ENCODE measurements at places on chromosomes 6 and 20. TPM values are rescaled to one million over a fixed set of nuclear protein-coding genes. Genes with fewer than 3 reads are reported as not detected.

DEF6 gene
- 0.86 TPM for total RNA-seq

PAX1 gene
- not detected for total RNA-seq

FNDC11 gene
- 0.26 TPM for total RNA-seq

FOXC1 gene
- total RNA-seq, result 88.4 TPM

RARS2 gene
- total RNA-seq, result 57.9 TPM

FAM217A gene
- not detected for total RNA-seq

CASS4 gene
- 0.11 TPM for total RNA-seq

ADGRB3 gene
- 0.13 TPM for total RNA-seq

SYCP2 gene
- 2.7 TPM for total RNA-seq

LPA gene
- not detected for total RNA-seq

ZNF165 gene
- total RNA-seq, result 0.97 TPM

MCUR1 gene
- total RNA-seq, result 11.6 TPM

ZNF831 gene
- total RNA-seq, result not detected

PDYN gene
- not detected for total RNA-seq

Measured in articular chondrocyte of knee joint (primary cell).